ENCODE measurements at places on chromosomes 4 and X. TPM values are rescaled to one million over a fixed set of nuclear protein-coding genes. Genes with fewer than 3 reads are reported as not detected.

DNA sequence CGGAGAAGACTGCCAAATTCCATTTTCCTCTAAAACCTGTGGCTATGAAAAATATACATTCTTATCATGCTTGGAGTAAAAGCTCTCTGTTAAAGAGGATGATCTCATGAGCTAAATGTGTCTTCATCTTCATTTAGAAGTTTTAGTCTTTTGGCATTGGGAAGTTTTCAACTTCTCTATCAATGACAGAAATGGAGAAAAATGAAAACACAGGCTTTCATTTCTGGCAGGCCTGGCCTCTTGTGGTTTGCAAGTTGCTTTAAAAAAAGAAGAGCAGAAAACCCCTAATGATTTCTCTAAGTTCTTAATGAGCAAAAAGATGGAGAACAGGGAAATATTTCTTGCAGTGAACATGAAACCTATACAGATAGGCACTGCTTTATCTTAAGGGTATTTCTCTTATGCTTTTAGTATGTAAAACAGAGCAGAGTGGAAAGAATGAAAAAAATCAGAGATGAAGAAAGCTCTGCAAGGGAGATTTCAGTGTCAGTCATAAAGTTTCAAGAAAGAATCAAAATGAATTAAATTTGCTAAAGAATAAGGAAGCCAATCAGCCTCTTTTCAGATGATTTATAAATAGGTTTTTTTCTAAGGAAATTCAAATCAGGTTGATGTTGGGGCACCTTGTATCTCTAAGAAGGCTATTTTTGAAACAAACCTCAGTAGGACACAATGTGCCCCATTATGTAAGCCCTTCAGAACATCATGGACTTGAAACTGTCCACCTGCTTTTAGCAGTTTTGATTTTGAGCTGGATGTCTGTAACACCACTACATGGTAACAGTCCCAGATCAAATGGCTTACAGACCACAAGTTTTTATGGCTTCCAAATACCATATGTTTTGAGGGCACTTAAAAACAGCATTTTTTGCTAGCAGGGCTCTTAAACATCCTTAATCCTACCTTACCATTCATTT, 225.0 kb downstream of the GRIA3 start:
- DNase-seq, result no peak

- DNase-seq, result no peak
Measured at GRCh38 chr4:80069108-80069836, 3.8 kb downstream of the ANTXR2 start.

- DNase-seq, result no peak
Measured at GRCh38 chr4:167088115-167088514, 146.2 kb downstream of the SPOCK3 start.

- DNase-seq, result no peak
Measured at GRCh38 chr4:185836241-185837084, 24.5 kb upstream of the SORBS2 start.

DNA sequence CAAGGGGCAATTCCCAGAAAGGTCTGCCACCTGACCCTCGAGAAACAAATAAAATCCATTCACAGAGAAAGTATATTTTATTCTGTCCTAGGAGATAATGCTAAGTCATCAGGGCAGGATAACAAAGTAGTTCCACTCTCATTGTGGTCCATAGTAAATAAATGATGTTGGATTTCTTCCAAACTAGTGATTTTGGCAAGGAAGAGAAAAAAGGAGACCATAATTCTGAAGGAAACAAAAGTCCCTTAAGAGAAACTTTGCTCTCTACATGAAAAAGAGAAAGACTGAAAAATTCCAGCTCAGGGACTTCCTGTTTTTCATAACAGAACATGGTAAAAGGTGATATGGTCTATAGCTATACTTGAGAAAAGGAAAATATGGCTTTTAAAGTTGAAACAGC, 71.5 kb upstream of the DDX60 start:
- DNase-seq, result no peak

DNA sequence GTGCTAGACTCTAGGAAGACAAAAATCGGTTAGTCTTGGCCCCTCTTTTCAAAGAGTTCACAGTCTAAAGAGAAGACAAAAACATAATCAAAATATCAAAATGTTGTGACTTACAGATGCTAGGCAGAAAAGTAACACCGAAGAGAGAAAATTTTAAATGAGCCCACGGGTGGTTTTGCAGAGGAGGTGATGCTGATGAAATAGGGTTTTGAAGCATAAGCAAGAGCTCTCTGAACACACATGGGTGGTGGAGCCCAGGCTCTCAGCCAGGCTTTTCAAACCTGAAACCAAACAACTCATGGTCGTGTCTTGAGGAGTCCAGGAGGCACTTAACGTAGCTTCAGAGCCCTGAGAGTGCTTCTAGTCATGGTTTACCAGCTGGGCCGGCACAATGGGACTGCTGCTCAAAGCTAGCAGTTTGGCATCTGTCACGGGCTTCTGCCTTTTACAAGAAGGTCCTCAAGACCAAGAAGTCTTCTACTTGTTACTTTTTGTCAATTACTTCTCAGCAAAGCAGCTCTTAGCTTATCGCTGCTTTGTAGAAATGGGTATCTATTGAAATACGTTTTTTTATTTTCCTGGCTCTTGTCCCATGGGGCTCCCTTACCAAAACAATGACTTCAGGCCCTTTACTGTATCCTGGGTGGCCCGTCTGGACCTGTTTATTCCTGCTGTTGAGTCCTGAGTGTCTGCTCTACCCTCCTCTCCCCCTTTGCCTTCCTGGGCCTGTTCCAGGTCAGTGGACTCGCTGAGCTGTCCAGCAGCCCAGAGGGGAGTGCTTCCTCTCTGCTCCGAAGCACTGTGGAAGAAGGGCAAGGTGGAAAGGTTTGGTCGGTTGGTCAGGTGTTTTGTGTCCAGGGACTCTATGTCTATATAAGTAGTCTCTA, 69.5 kb downstream of the TNIP2 start:
- peak; percentile 40 for DNase-seq

- no peak for DNase-seq
Measured at GRCh38 chrX:20280938-20281337, 14.2 kb upstream of the RPS6KA3 start.

DNA sequence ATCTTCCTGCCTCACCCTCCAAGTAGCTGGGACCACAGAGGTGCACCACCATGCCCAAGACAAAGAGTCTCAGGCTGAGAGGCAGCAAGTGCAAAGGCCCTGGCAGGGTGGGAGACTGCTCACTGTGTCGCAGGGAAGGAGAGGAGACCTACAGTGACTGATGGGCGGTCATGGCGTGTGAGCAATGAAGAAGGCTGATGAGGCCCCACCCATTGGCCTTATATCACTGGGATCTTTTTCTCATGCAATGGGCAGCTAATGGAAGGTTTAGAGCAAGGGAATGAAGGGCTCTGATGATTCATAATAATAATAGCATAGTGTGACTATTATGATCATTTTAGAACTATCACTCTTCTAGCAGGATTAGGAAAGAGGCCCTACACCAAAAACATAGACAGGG, 20.9 kb downstream of the FAM9C start:
- no peak for DNase-seq

DNA sequence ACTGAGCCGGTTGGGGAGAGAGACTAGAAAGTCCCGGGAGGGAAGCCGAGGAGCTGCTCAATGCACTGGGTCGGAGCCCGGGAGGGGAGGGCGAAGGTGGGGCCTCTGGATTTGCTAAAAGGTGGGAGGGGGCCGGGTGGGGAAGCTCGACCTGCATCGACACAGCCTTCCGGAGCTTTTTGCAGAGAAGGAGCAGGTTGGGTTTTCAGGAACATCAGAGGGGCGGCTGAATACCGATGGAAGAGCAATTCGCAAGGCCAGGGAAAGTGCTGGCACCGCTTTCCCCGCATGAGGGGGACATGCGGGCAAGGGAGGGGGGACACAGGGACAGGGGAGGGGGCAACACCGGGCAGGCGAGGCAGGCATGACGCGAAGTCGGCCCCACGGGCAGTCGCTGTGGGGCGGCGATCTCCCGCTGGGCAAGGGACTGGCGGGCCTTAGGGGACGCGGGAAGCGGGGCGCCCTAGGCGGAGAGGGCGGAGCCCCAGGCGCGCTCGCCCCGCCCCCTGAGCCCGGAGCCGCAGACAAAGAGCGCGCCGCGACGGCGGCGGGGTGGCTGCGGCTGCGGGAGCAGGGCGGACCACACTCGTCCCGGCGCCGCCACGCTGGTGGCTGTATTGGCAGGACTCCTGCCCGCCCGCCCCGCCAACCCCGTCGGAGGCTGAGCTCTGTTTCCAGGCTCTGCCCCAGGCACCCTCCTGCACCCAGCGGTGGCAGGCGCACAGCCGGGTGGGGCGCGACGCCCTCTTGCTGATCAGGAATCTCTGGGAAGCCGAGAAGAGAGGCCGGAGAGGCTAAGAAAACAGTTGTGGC, 11.6 kb downstream of the PDZD4 start:
- DNase-seq, result no peak

DNA sequence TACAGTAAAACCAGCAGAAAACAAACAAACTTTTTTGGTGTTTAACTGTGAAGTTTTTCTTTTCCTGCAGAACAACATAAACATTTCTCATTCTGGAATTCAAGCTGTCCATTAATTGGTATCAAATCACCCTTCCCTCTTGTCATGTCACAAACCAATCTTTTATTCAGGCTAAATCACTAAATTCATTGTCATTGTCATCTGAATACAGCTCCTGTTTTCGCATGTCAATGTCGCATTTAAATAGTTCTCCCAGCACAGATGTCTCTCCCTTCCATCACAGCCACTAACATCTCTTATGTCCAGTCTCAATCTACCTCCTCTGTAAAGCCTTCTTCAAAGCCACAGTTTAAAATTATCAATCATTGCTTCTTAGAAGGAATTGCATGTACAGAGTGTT, 192.1 kb upstream of the PCDH10 start:
- DNase-seq, result no peak

DNA sequence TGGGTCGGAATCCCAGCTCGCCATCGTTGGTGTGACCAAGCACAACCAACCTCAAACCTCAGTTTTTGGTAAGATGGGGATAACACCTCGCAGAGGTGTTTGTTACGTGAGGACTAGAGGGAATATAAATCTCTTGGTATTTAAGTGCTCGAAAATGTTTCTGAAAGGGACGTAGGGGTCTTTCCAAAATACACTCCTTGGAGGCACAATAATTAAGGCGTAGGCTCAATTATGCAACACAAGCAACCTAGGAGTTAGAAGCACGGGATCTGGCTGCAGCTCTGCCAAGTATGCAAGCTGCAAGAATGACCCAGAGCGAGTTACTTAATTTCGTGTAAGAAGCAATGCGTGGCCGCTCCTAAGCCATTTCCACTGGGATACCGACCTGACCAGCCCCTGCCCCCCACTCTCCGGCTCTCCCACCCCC, 552 bp downstream of the ADH5 start:
- peak; percentile 72 for DNase-seq

DNA sequence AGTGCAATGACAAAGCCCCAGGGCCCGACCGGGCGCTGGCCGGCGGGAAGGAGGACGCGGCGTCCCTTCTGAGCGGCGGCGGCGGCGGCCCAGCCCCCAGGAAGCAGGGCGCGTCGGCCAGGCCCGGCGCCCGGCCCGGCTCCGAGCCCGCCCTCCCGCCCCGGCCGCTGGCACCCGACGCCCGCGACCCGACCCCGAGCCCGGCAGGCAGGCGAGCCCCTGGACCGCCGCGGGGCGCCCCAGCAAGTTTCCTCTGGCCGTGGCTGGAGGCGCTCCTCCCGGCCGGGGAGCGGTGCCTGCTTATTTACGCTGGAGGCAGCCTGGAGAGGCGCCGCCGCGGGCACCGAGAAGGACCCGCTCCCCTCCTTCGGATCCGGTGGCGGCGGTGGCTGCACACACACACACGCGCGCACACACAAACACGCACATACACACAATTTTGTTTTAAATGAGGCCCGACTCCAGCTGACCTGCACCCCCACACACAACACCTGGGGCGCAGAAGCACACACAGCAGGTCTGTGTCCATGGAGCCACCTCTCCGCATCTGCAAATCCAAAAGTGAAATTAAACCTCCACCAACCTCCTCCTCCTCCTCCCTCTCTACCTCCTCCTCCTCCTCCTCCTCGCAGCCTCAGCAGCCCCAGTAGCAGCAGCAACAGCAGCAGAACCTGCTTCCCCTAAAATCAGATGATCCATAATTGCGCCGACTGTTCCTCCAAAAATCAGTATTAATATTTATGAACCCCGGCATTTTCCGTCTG, 669 bp downstream of the IRF2 start:
- DNase-seq, result peak; percentile 59

GRCh38 chr4:139550724-139551429, 5.1 kb downstream of the SETD7 start:
- no peak for DNase-seq

GRCh38 chr4:141899103-141899502, 262.7 kb downstream of the IL15 start:
- DNase-seq, result no peak

DNA sequence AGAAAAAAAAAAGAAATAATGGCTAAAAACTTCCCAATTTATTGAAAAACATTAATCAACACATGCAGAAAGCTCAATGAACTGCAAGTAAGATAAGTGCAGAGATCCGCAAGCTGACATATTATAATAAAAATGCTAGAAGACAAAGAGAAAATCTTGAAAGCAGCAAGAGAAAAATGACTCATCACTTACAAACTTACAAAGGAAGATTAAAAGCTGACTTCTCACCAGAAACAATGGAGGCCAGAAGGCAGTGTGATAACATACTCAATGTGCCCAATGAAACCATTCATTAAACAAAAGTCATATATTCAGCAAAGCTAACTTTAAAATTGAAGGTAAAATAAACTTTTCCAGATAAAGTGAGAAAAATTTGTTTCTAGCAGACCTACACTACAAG, 7.3 kb upstream of the BRWD3 start:
- DNase-seq, result no peak

DNA sequence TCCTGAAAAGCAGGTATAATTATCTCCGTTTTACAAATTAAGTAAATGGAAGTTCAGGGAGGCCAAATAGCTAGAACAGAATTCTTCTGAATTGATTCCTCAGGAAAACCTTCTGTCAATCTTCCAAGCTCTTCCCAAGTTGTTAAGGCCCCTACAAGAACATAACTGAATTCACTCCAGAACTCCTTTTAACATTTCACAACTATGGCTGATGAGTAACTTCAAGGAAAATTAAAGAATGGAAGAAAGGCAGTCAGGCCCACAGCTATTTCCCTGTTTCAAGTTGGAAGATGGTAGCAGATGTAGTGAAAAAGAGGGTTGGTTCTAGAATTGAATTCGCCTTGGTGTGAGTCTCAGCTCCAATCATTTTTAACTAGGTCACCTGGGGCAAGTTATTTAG, 15.9 kb downstream of the SETD7 start:
- DNase-seq, result no peak

GRCh38 chrX:111088628-111089027, 7.4 kb upstream of the PAK3 start:
- DNase-seq, result no peak

GPRASP1 gene
- total RNA-seq, result 19.9 TPM

FAM47E gene
- 1.8 TPM for total RNA-seq

EPGN gene
- total RNA-seq, result not detected

MAML3 gene
- total RNA-seq, result 10.5 TPM

TEX13D gene
- total RNA-seq, result not detected

ZNF827 gene
- total RNA-seq, result 29.2 TPM

BEND2 gene
- total RNA-seq, result not detected

GABRG1 gene
- total RNA-seq, result 0.03 TPM

HELT gene
- not detected for total RNA-seq
